ENCODE measurements at places on chromosomes 4 and X. TPM values are rescaled to one million over a fixed set of nuclear protein-coding genes. Genes with fewer than 3 reads are reported as not detected.

The PPID gene
- 55.6 TPM for total RNA-seq

The SUV39H1 gene
- total RNA-seq: 31.5 TPM

- no peaks in the 10 kb centered on the region for H3K36me3 ChIP-seq
- no peak overlapping the region for H3K4me3 ChIP-seq
- no peak for DNase-seq
- no peaks in the 10 kb centered on the region for H3K27me3 ChIP-seq
- H3K4me1 ChIP-seq: no peaks in the 10 kb centered on the region
- H3K27ac ChIP-seq: no peak overlapping the region
Observed at GRCh38 chr4:57553728-57554127, 443.5 kb upstream of the IGFBP7 start.

- H3K36me3 ChIP-seq: peaks cover 8% of the 10 kb centered on the region
- H3K27me3 ChIP-seq: no peaks in the 10 kb centered on the region
- H3K4me1 ChIP-seq: peaks cover 8% of the 10 kb centered on the region
- DNase-seq: peak; percentile 64
- H3K27ac ChIP-seq: no peak overlapping the region
Observed at GRCh38 chrX:15686818-15687685, 22.4 kb upstream of the CLTRN start.

GRCh38 chr4:170674176-170674575 is 584.4 kb upstream of the AADAT start:
- no peak overlapping the region for H3K4me3 ChIP-seq
- no peaks in the 10 kb centered on the region for H3K36me3 ChIP-seq
- no peak for DNase-seq
- no peaks in the 10 kb centered on the region for H3K4me1 ChIP-seq
- H3K27me3 ChIP-seq: no peaks in the 10 kb centered on the region
